Brain (organoid and tissue), 16 donors: ENCODE measurements at places on chromosomes 7 and 10.

DNA sequence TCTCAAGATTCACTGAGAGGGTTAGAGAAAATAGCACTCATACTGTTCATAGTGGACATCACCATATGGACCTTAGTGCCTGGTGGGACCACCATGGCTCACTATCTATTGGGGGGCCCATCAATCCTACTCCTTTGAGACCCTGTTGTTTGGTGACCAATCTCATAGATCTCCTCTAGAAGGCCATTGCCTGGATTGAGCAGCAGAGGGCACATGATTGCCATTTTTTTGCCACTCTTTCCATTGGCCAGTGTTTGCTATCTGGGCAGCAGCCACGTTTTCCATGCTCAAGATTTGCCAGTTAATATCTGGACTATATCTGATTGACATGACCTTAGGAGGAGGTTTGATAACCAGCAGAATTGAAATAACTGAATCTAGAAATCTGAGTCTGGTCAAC, 244.5 kb downstream of the ITGB1 start:
- no peak for DNase-seq

DNA sequence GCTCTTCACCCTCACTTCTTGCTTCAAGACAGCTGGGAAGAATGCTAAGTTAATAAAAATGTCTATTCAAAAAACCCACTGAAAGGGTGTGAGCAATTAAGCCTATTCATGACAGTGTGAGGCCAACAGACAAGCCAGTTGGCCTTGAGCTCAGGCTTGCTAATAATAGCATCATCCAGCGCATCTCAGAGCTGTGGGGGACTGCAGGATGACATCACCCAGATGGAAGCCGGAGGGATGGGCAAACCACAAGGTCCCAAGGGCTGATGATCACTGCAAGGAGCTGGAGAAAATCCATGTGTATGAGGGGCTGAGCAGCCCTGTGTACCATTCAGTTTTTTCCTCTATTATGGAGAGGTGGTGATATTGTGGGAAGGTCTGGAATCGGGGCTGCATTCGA, 770.4 kb downstream of the TNS3 start:
- DNase-seq: peak; percentile 12

DNA sequence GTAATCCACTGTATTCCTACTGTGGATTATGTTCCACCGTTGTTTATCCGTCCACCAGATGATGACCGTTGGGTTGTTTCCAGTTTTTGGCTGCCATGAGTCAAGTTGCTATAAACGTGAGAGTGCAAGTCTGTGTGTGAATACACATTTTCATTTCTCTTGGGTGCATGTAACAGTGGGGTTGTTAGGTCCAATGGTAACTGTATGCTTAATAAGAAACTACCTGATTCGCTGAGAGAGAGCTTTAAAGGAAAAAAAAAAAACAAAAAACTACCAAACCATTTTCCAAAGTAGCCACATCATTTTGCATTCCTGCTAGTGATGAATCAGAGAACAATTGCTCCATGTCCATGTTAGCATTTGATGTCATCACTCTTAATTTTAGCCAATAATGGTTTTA, 15.9 kb downstream of the UBN2 start:
- DNase-seq: no peak

DNA sequence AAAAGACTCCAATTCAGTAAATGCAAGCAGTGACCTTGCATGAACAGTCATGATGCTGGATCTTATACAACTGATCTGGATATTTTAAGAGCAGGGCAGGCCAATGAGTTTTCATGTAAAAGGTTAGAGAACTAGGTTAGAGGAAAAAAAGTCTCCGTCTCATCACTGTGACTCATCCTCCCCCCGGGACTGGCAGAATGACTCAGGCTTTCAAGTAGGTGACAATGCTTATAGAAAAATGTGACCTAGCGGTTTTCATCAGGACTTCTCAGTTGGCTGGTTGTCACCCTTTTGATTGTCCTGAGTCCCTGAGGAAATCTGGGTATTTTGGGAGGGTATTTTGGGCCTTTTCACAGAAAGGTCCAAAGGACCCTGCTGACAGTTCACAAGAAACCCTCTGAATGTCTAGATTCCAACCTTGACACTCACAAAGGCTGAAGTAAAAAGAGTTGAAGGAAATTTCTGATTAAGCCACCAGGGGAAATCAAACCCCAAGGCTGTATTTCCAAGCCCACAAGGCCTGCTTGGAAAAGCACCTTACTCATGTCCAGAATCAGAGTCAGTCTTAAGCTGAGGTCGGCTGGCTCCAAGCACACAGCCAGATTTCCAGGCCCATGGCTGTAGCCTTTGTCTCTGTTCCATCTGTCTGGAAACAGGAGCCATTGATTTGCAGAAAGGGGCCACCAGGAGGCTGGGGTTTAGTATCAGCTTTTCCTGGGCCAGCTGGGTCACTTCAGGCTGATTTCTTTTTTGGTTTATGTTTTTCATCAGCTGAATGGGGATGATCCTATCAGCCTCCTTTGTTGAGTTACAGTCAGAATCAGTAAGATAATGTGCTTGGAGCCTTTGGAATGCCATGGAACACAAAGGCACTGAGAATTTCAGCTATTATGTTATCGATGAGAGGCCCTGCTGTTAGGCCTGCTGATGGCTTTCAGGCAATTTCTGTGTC, 226.4 kb upstream of the HABP2 start:
- DNase-seq: no peak

DNA sequence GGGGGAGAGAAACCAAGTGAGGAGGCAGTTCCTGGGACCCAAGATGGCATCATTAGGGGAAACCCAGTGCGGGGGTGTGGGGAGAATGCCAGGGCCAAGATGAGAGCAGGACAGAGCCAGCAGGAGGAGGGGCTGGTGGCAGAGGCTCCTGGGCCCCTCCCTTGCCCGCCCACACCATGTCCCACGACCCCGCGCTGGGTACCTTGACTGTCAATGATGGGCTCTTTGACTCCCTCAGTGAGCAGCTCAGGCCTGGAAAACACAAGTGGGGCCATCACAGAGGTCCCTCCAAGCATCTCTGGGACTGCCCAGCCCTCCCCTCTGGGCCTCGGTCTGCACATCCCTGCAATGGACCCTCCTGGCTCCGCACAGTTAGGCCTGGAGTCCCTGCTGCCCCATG, 75.4 kb downstream of the RABGEF1 start:
- DNase-seq: no peak
